Lower lobe of right lung (tissue), 2 donors: ENCODE measurements at places on chromosomes 5 and 9. TPM values are rescaled to one million over a fixed set of nuclear protein-coding genes. Genes with fewer than 3 reads are reported as not detected.

GRCh38 chr9:33697171-33697570 is 98.2 kb upstream of the PRSS3 start:
- DNase-seq = no peak

DNA sequence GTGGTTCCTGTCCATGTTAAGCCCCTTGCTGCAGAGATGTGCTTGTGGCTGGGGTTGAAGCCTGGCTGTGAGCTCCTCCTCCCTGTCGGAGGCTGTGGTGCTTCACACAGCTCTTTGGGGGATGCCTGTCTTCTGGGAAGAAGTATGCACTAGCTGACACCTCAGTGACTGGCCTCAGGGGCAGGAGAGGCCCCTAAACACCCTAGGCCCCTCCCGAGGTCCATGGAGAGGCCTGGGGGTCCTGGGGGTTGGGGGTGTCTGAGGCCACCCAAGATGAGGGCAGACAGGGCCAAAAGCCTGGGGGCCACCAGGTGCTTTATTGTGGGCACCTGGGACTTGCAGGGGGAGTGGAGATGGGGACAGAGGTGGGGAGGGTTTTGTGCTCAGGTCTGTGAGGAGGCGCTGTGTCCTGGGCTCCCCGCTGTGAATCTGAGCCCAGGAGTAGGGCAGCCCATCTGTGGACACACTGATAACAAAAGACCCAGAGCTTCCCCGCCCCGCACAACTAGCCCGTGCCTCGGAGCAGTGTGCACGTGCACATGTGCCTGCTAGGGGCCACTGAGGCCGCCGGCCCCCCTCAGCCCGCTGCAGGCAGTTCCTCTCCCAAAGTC is 92.0 kb downstream of the PHF2 start:
- no peak for DNase-seq

DNA sequence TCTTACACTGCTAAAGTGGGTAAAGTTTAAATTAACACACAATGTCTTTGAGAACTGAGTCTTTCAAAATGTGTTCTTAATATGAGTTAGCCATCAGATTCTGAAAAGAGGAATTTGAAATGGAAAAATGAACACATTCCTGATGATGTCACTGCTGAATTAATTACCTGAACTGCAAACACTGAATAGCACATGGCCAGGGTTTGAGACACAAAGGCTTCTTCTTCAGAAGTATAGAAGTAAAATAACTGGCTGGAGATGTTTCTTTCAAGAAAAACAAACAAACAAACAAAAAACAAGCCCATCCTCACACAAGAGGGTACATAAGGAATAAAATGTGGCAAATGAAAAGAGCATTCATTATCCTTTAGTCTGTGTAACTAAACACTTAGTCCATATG is 7.1 kb downstream of the GLIS3 start:
- DNase-seq = no peak

WDR38 gene
- 6.6 TPM for total RNA-seq

- DNase-seq = no peak
These were observed 65.4 kb upstream of the GRAMD2B start for GRCh38 chr5:126357585-126358342.

GRCh38 chr5:134370311-134370870 is 978 bp upstream of the UBE2B start:
- DNase-seq = no peak

DNA sequence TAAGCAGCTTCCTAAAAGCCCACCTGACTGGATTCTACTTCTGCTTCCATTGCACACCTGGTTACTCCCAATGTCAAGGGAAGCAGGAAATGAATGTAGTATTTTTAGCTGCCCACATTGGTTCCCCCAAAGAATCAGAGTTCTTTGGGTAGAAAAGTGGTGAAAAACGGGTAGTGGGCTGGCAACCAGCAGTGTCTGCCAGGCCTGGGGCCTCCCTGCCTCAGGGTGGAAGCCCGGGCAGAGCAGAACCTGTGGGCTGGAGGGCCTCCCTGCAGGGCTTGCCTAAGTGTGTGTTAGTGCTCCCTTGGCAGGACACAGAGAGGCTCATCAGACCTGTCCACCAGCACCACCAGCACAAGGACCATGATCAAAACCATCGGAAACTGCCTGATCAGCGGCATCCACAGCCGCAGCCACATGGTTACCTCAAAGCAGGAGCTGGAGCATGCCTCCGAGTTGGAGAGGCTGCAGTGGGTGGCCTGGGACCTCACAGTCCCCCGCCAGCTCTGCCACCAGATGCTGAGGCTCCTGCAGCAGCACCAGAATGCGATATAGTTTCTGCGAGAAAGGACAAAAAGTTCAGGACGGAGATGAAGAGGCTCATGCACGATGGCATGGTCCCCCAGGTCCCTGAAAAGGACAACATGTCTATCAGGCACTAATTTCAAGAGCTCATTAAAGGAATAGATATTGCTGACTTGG is 72.2 kb downstream of the PTPDC1 start:
- DNase-seq = no peak

PCA3 gene
- total RNA-seq = not detected

DNA sequence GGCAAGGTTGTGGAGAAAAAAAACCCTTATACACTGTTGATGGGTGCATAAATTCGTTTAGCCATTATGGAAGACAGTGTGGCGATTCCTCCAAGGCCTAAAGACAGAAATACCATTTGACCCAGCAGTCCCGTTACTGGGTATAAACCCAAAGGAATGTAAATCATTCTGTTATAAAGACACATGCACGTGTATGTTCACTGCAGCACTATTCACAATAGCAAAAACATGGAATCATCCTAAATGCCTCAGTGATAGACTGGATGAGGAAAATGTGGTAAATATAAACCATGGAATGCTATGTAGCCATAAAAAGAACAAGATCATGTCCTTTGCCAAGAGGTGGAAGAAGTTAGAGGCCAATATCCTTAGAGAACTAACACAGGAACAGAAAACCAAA is 119.9 kb upstream of the PRR16 start:
- DNase-seq = no peak

GPR150 gene
- 0.18 TPM for total RNA-seq

GRCh38 chr5:78992146-78992545 is 7.0 kb upstream of the ARSB start:
- DNase-seq = no peak

DNA sequence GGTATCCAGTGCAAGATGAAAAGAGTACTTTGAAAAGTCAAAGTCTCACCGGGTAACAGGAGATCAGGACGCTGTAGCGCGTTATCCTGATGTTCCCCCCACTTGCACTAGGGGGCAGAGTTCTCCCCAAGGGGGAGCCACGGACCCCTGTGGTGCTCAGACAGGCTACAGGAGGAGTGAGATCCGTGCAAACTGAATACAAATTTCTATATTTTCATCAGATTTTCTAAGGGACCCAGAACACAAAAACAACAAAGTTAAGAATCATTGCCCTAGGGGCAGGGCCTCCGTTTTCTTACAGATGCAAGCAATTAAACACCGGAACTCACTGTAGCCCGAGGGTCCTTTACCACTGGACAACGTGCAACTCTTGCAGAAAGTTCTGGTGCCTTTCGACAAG is 2.0 kb downstream of the MYO10 start:
- peak; percentile 67 for DNase-seq

- no peak for DNase-seq
These were observed 1062.6 kb downstream of the NR2F1-AS1 start for GRCh38 chr5:92518318-92518904.

DNA sequence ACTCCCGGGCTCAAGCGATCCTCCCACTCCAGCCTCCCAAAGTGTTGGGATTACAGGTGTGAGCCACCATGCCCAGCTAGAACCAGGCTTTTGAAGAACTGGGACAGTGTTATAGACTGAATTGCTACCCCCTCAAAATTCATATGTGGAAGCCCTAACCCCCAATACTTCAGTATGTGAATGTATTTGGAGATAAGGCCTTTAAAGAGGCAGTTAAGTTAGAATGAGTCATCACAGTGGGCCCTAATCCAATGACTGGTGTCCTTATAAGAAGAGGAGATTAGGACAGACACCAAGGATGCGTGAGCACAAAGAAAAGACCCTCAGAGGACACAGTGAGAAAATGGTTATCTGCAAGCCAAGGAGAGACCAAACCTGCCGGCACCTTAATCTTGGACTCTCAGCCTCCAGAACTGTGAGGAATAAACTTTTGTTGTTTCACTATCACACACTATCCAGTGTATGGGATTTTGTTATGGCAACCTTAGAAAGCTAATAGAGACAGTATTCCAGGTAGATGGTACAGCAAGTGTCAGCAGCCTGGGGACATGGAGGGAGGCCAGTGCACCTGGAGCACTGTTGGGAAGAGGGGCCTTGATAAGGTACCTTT is 31.4 kb upstream of the ERGIC1 start:
- no peak for DNase-seq
